ENCODE measurements at places on chromosomes 1 and 21.

- no peak for DNase-seq
Observed at GRCh38 chr1:234163267-234163919, 209.9 kb upstream of the COA6 start.

GRCh38 chr1:243850452-243851256 lies 611 bp upstream of the AKT3 start:
- DNase-seq: peak; percentile 78

- no peak for DNase-seq
Observed at GRCh38 chr1:20325844-20326420, 35.3 kb downstream of the VWA5B1 start.

- DNase-seq: no peak
Observed at GRCh38 chr1:82710091-82710490, 909.4 kb downstream of the ADGRL2 start.

DNA sequence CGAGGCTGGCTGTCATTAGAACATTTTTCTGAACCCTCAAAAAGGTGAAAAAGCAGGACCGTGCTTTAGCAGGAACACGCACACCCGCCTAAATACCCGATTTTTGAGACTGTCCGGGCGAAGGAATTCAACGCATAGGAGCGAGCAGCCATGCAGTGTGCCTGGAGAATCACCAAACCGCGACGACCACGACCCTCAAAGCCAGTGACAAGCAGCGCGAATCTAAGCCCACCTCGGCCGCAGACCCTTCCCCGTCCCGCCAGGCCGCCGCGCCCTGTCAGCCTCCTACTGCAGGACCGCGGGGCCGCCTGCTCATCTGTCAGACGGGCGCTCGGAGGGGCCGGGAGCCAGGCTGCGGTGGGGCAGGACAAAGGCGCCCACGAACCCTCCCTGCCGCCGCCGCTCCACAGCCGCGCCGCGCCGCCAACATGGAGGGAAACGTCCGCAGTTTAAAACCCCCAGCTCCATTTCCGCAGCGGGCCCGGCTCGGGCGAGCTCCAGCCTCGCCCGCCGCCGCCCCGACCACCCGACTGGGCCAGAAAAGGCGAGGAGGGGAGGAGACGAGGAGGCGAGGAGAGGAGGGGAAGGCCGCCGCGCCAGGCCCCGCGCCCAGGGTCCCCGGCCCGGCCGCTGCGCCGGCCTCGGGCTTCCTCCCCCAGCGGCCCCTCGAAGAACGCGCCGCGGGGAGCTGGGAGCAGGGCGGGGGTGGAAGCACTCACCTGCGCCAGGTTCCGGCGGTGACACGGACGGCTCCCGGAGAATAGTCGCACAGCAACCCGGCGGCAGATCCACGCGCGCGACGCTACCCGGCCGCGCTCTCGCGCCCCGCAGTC lies at the start of gene LBR:
TSS of gene LBR (minus strand) at position 804 of the 833 bp plus-strand sequence. CDS start 3,963 bp downstream, outside the sequence.
- peak; percentile 20 for DNase-seq

DNA sequence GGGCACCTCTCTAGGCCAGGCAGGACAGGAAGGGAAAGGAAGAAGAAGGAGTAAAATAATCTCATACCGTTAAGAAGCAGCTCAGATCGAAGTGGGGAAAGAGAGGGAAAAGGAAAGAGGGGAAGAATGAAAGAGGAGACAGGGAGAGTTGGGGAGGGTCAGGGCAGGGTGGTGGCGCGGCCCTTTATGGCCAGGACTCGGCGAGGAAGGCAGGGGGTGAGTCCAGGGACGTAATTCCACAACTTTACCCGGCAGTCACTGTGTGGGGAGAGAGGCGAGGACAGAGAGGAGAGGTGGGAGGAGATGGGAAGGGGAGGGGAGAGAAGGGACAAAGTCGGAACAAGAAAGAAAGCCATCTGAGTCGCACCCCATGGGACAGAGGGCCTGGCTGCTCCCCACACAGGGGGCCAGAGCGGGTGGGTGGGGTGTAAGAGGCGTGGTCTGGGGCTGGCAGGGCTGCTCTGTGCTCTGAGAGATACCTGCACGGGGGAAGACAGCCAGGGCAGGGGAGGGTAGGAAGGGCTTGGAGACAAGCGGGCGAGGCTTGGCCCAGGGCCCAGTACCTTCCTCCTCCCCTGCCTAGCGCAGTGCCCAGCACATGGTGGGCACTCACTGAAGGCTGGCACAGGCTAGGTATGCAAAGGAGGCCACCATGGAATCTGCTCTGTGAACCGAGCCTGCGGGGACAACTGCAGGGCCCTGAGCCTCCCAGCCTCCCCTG lies 49.4 kb downstream of the KIF21B start:
- DNase-seq: no peak

GRCh38 chr1:234611225-234611846 lies 1.4 kb upstream of the IRF2BP2 start:
- peak; percentile 78 for DNase-seq

GRCh38 chr1:11784993-11785769 lies 20.6 kb downstream of the MTHFR start:
- peak; percentile 44 for DNase-seq

GRCh38 chr1:38133304-38133703 lies 86.7 kb upstream of the POU3F1 start:
- no peak for DNase-seq

- no peak for DNase-seq
Observed at GRCh38 chr1:31791131-31791858, 24.5 kb downstream of the SPOCD1 start.

- no peak for DNase-seq
Observed at GRCh38 chr1:98331718-98332311, 329.7 kb upstream of the SNX7 start.

DNA sequence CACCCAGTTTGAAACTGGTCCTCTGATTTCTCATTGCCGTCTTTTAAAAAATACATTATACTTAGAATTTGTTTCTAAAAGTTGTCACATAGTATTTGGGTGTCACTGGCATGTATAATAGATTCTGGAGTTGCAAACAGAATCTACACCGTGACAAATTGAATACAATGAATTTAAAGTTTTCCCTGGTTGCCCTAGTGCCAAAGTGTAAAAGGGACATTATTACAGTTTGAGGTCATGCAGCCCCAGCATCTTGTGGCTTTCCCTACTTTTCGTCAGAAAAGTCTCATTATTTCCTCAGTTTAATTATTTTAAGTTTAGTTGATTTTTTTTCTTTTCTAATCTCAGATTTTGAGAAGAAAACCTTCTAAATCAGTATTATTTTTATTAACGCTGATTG lies 155.9 kb downstream of the DISP1 start:
- DNase-seq: no peak

- DNase-seq: no peak
Observed at GRCh38 chr1:111789142-111789541, 33.4 kb downstream of the DDX20 start.

DNA sequence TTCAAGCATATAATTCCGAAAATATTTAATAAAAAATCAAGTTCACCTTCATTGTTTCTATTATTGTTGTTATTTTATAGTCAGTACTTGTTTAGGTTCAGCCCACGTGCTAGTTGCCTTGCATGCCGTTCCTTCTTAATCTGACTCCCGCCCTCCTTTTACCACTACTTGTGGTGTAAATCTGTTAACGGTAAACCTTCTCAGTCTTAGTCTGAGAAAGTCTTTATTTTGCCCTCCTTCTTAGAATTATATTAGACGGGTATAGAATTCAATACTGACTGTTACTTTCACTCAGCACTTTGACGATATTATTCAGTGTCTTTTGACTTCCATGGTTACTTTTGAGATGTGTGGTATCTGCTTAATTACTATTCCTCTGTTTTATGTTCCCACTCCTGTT lies 104.8 kb downstream of the RGL1 start:
- no peak for DNase-seq

DNA sequence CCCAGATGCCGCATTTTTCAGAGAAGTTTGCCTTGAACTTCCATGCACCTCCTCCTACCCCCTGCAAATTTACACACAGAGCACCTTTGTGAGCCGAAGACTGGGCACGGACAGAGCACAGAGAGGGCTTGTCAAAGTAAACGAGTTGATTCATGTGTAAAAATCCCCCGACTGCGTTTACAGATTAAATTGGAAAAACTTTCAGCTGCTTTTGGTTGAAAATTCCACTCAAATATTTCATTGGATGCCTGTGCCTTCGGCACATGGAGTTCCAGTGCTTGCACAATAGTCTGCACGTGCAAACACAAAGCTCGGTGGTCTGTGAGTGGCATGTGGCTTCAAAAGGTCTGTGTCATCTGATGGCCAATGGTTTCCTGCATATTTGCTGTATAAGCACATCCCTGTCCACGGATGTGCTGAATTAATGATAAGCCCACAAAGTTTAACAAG lies 177.5 kb downstream of the SETD4 start:
- DNase-seq: no peak

- no peak for DNase-seq
Observed at GRCh38 chr21:42324896-42325295, 9.7 kb upstream of the TFF3 start.

DNA sequence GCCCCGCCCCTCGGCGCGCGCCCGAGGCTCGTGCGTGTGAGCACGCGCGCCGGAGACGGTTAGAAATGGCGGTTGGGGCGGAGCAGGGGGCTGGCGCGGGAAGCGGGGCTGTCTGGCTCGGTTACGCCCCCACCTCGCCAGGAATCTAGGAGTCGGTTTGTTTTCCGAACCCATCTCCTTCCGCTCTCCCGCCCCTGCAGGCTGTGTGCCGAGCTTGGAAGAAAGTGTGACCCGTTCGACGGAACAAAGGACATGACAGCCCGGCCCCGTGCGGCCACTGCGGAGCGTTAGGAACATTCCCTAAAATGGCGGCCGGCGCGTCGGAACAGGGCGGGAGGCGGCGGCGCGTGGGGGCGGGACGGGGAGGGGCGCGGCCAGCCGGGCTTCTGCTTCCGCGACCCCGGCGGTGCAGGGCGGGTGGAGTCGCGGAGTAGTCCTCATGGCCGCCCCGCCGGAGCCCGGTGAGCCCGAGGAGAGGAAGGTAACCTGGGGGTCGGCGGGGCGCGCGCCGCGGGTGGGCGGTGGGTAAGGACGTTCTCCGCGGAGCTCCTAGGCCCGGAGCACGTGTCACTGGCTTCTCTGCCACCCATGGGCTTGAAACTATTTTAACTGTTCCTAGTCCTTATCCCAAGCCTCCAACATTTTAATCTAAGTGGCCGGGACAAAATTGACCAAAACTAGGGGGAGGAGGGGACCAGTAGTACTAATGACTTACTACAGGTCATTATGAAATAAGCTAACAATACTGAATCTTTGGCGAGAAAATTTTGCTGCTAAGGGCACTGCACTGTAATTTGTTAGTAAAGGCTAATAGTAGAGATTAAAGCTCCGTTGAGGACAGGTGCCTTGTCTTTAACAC lies at the start of gene COX20:
TSS of gene COX20 (plus strand) at position 383 of the 859 bp plus-strand sequence. CDS start at position 440, 57 bp downstream.
- peak; percentile 87 for DNase-seq

DNA sequence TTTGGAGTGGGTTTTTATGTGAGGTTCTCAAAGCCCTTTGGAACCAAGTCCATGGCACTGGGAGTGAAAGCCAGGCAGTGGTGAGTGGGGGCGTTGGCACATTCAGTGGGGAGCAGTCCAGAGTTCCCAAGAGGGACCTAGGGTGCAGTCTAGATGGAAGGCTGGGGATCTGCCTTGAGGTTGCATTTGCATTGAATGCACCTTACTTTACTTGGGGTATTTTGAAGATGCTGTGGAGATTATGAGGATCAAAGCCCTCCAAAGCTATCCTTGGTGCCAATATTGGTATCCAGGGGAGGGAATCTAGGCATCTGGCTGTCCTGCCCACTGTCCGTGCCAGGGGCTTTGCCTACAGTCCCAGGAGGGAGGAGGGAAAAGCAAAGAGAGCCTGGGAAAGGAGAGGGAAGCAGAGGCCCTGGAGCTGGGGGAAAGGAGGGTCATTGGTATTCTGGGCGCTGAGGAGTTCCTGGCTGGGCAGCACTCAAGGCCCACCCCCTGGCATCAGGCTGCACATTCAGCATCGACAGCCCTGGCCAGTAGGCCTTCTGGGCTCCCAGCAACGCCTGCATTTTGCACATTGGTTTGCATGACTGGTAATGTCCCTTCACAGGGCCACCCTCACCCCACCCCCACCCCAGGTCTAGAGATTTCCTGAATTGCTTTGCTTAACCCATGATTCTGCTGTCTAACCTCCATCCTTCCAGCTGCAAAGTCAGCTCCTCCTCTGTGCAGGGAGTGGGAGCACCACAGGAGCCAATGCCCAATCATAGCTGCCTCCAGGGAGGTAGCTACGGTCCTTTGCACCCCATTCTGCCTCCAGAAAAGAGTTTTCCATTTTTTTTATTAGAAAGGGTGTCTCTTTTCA lies 843 bp upstream of the BCAN start:
- DNase-seq: no peak

DNA sequence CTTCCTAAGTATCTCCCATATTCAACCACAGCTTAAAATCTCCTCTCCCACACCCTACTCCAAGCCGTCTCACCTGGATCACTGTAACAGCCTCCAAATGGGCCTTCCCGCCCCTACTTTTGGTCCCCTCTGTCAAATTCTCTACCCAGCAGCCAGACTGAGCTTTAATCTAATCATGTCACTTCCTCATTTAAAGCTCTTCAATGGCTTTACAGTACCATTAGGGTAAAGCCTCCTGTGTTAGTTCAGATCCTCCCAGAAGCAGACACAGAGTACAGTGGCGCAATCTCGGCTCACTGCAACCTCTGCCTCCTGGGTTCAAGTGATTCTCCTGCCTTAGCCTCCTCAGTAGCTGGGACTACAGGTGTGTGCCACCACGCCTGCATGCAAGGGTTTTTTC lies 46.8 kb upstream of the PSEN2 start:
- DNase-seq: no peak

GRCh38 chr1:243288062-243288461 lies 32.2 kb downstream of the SDCCAG8 start:
- DNase-seq: no peak

DNA sequence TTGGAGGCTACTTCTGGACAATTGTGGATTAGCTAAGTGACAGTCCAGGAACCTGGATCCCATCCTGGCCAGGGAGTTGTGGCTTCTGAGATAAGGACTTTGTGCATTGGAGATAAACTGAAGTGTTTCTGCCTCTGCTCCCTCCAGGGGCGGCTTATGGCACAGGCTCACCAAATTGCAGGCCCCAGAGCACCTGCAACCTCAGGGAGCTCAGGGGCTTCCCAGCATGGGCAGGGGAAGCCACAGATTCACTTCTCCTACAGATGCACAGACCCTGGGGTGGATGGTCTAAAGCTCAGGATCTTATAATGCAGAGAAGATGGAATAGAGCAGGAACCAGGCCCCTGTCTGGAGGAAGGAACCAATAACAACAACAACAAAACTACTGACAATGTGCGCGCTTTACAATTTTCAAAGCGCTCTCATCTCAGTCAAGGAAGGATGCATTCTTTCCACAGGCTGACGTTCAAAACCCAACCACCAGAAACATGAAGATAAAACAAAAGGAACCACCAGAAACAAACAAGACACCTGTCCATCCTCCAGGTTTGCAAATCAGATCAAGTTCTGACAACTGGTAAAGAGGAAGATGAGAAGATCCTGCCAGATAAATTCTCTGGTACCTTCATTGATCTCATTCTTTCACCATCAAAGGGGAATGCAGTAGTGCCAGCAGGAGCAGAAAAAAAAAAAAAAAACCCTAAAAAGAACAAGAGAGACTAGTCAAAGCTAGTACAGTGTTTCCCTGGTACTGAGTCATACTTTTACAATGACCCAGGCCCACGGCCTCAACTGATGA lies 121.0 kb upstream of the IRF2BP2 start:
- DNase-seq: peak; percentile 31
